Activated CD8-positive, alpha-beta T cell treated with anti-CD3 and anti-CD28 coated beads, Interleukin-2, amount 10 ng/mL, durations not matched to agents 7 days and 5 days (primary cell): ENCODE measurements at places on chromosomes 3 and 15. TPM values are rescaled to one million over a fixed set of nuclear protein-coding genes. Genes with fewer than 3 reads are reported as not detected.

- H3K4me3 ChIP-seq = no peak overlapping the region
- H3K4me1 ChIP-seq = no peaks in the 10 kb centered on the region
- no peaks in the 10 kb centered on the region for H3K36me3 ChIP-seq
- DNase-seq = no peak
These were observed 41.7 kb upstream of the ADAMTS17 start for GRCh38 chr15:100383302-100384107.

DNA sequence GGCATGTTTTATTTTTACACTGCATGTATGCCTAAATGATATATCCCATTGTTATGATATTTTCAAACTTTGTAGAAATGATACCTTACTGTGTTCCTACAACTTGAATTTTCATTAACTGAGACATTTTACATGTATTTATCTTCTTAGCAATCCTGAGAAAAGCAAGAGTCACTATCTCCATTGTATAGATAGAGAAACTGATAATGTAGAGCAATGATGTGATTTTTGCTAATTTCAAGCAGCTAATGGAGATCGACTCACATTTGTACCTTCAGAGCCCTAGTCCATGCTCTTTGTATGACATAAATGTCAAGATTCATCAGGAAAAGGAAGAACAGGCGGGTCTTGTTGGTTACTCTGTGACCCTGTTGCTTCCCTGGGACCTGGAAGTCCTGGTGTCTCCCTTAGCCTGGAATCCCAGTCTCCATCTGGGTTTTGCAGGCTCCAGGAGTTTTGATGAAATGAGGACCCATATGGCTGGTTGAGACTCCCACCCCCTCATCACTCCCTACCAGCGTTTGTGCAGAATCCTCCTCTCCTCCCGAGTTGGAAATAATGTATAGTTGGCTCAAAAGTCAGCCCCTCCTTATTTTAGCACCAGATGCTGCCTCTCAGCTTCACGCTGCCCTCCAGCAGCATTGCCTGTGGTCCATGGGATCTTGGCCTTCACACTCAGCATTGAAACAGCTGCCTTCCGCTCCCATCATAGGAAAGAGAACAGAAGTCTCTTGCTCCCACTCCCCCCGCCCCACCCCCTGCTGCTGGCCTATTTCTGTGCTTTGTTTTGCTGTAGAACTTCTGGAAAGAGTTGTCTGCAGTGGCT lies 67.1 kb downstream of the APBA2 start:
- no peak for DNase-seq
- H3K36me3 ChIP-seq = peaks cover 24% of the 10 kb centered on the region
- no peaks in the 10 kb centered on the region for H3K27me3 ChIP-seq
- no peak overlapping the region for H3K27ac ChIP-seq

DNA sequence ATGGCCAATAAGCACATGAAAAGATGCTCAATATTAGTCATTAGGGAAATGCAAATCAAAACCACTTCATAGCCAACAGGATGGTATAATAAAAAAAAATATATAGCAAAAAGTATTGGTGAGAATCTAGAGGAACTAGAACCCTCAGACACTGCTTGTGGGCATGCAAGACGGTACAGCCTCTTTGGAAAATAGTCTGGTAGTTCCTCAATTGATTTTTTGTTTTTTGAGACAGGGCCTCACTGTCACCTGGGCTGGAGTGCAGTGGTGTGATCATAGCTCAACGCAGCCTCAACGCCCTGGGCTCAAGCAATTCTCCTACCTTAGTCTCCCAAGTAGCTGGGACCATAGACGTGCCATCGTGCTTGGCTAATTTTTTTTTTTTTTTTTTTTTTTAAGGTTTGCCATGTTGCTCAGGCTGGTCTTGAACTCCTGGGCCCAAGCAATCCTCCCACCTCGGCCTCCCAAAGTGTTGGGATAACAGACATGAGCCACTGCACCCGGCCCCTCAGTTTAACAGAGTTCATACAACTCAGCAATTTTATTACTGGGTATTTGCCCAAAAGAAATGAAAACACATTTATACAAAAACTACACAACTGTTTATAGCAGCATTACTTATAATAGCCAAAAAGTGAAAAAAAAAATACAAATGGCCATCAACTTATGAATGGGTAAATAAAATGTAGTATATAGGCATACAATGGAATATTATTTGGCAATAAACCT lies 5.1 kb downstream of the PRC1 start:
- DNase-seq = no peak
- no peak overlapping the region for H3K4me3 ChIP-seq
- H3K27ac ChIP-seq = no peak overlapping the region
- peaks cover 38% of the 10 kb centered on the region for H3K36me3 ChIP-seq

DNA sequence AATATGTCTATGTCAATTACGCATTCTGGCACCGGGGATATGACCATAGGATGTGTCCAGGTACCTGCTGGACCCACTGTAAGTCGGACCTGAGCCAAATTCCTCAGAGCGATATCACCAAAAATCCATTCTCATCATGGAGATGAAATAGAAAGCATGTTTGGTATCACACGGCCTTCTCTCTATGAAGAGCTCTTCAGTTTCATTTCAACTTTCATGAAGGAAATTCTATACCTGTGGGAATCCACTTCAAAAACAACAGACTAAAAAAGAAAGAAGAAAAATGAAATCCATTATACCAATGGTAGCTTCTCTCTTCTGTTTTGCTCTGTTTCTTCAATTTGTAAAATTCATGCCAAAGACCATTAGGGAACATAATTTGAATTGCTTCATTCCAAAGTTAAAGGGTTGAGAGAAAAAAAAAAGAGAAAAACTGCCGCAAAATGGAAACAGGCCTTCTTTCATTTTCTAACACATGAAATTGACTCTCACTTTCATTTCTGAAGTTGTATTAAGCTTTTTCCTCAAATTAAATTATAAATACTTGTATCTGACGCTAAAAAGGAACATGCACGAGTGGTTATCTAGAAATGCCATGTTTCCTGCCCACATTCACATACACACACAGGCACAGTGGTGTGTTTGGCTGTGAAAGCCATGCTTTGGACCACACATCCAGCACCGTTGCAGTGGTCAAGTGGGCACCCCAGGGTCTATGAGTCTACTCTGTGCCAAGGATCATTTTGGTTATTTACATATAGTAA lies 46.9 kb upstream of the DIPK2A start:
- no peak for DNase-seq
- H3K4me1 ChIP-seq = peaks cover 9% of the 10 kb centered on the region
- no peaks in the 10 kb centered on the region for H3K27me3 ChIP-seq
- H3K27ac ChIP-seq = no peak overlapping the region

DNA sequence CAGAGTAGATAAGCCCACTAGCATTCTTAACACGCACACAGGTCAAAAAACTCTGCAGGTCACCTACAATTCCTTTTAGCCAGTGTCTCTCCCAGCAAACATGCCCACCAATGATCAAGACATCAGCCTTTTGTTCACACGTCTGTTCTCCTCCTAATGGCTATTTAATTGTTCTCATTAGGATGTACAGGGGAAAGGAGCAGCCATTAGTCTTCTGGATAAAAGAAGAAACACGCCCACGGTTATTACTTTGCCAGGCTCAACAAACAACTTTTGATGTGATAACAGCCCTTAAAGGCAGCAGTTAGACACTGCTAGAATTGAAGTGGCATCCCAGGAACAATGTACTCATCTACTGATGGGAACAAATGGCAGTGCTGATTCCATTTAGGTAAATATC lies 108.8 kb downstream of the NTRK3 start:
- H3K27ac ChIP-seq = no peak overlapping the region
- H3K4me3 ChIP-seq = no peak overlapping the region
- H3K27me3 ChIP-seq = no peaks in the 10 kb centered on the region
- H3K4me1 ChIP-seq = no peaks in the 10 kb centered on the region
- no peaks in the 10 kb centered on the region for H3K36me3 ChIP-seq

DNA sequence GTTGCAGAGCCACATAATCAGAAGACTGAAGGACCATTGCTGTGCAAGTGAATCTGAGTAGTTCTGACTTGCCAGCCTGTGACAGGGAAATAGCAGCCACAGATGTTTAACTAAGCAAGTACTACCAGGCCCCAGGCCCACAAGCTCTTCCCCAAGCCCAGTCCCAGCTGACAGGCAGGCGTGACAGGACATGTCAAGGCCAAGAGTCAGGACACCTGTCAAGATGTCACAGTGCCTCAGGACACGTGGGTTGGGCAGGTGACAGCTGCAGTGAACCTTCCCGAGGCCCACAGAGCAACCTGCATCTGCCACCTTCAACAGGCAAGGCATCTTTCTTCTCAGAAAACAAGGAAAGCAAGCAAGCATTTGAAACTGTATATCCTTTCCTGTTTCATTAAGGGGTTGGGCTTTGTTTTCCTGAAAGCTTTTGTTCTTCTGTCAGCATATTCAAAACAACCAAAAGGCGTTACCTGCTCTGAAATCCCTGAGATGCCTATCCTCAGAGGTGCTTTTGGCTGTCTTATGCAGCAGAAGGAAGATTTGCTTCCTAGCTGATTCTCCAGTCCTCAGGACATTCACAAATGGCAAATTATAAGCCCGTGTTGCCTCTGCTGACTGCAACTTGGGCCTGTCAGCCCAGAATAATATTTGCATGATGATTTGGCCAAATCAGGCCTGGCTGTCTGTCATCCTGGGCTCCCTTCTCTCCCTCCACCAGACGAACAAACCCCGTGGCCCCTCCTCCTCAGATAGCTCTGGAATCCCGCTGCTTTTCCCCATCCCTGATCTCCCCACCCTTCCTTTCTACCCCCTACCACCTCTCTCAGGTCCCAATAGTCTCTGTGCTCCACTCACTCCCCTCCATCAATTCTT lies 171.8 kb upstream of the WNT5A start:
- no peak overlapping the region for H3K27ac ChIP-seq
- H3K36me3 ChIP-seq = no peaks in the 10 kb centered on the region
- H3K4me1 ChIP-seq = peaks cover 9% of the 10 kb centered on the region
- H3K4me3 ChIP-seq = no peak overlapping the region
- DNase-seq = no peak

GRCh38 chr3:153658136-153658535 lies 463.1 kb upstream of the ARHGEF26 start:
- DNase-seq = no peak
- no peaks in the 10 kb centered on the region for H3K36me3 ChIP-seq
- H3K27ac ChIP-seq = no peak overlapping the region
- no peak overlapping the region for H3K4me3 ChIP-seq

DNA sequence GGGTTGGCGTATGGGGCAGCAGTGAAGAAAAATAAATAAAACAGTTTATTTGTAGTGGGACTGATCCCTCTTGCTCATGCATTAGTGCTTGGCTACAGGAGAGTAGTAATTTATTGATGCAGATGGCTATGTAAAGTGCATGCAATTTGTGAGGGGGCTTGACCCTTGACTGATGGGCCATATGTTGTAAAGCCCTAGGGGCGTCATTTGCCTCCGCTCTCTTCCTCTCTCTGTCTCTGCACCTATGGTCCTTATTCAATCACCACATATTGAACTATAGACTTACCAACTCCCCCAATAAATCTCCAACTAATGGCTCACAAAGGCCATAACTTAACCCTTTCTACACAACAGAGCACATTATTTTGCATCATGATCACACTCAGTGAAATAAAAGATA lies 227.7 kb downstream of the ROBO2 start:
- no peak overlapping the region for H3K4me3 ChIP-seq
- no peak overlapping the region for H3K27ac ChIP-seq
- no peak for DNase-seq
- no peaks in the 10 kb centered on the region for H3K27me3 ChIP-seq
- no peaks in the 10 kb centered on the region for H3K4me1 ChIP-seq
- H3K36me3 ChIP-seq = no peaks in the 10 kb centered on the region

The CLSTN2 gene
- not detected for total RNA-seq

The TGM4 gene
- total RNA-seq = not detected

The FAM174B gene
- 3.3 TPM for total RNA-seq

The LMCD1 gene
- 1.2 TPM for total RNA-seq

The PLA2G4E gene
- not detected for total RNA-seq

The ACKR4 gene
- total RNA-seq = not detected

The SERP1 gene
- 83.4 TPM for total RNA-seq

The CPLX3 gene
- total RNA-seq = not detected
